ENCODE measurements at places on chromosomes 11 and 22. TPM values are rescaled to one million over a fixed set of nuclear protein-coding genes. Genes with fewer than 3 reads are reported as not detected.
A peak's percentile ranks its signal among the peaks of the same experiment; 100 is the strongest.

The TTLL12 gene
- polyA plus RNA-seq: 30.1 TPM

The ESAM gene
- polyA plus RNA-seq: not detected

DNA sequence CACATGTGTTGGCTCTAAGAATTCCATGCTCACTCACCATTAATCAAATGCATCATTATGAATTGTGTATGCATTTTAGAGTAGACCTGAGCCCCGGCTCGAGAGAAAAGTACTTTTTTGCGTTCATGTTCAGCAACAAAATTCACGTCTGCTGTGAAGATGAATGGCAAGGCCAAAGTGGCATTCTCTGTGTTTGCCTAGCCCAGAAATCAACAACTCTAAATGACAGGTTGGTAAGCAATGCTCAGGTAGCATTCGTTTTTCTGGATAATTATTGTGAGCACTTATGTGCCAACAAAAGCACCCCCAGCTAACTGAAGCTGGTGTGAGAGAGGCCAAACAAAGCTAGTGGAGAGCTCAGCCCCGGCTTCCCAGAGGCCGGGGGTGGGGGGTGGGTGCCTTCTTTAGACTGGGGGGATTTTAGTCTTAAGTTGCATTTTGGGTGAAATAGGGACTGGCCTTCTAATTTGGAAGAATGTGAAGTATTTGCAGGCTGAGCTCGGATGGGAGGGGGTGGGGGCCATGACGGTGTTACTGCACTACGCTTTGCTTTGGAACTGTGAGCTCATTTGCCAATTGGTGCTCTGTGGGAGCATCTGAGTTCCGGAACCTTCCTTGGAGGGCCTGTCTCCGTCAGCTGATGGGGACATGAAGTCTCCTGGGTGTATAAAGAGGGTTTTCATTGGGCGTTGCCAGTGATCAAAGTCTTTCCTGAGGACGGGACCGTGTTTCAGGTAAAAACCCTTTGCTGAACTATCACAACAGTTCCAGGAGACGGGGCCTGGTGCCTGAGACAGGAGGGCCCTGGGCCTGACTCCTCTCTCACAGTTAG is 29.0 kb upstream of the ALX4 start:
- no peak overlapping the region for H3K27ac ChIP-seq
- no peak for DNase-seq
- H3K4me1 ChIP-seq: no peaks in the 10 kb centered on the region
- no peak overlapping the region for H3K4me3 ChIP-seq

DNA sequence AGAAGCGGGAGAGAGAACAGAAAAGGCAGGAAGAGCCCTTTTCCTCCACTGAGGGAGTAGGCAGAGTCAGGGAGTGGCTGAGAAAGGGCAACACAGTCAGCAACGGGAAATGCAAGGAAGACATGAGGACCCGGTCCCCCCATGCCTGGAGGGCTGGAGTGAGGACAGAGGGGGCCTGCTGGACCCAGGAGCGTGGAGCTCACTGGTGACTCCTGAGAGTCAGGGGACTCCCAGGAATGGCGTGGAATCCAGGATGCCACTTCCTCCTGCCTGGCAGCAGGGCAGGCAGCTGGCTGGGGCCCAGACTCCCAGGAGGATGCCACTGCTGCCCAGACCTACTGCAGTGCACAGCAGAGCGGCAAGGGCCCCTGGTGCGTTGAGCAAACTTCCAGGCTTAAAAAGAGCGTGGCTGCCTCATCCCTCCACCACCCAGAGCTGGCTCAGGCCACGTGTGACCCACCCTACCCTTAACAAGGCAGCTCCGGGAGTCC is 11.3 kb downstream of the C11orf21 start:
- H3K36me3 ChIP-seq: no peaks in the 10 kb centered on the region
- no peaks in the 10 kb centered on the region for H3K27me3 ChIP-seq
- DNase-seq: no peak
- H3K4me1 ChIP-seq: peaks cover 13% of the 10 kb centered on the region

GRCh38 chr11:112345706-112346105 is 85.0 kb upstream of the PLET1 start:
- no peaks in the 10 kb centered on the region for H3K27me3 ChIP-seq
- H3K4me3 ChIP-seq: no peak overlapping the region
- no peak for DNase-seq
- no peaks in the 10 kb centered on the region for H3K4me1 ChIP-seq
- H3K36me3 ChIP-seq: no peaks in the 10 kb centered on the region

- no peaks in the 10 kb centered on the region for H3K4me1 ChIP-seq
- H3K4me3 ChIP-seq: no peak overlapping the region
- H3K27ac ChIP-seq: no peak overlapping the region
- H3K36me3 ChIP-seq: no peaks in the 10 kb centered on the region
- DNase-seq: no peak
- no peaks in the 10 kb centered on the region for H3K27me3 ChIP-seq
Measured at GRCh38 chr11:131690362-131690761, 319.9 kb downstream of the NTM start.

DNA sequence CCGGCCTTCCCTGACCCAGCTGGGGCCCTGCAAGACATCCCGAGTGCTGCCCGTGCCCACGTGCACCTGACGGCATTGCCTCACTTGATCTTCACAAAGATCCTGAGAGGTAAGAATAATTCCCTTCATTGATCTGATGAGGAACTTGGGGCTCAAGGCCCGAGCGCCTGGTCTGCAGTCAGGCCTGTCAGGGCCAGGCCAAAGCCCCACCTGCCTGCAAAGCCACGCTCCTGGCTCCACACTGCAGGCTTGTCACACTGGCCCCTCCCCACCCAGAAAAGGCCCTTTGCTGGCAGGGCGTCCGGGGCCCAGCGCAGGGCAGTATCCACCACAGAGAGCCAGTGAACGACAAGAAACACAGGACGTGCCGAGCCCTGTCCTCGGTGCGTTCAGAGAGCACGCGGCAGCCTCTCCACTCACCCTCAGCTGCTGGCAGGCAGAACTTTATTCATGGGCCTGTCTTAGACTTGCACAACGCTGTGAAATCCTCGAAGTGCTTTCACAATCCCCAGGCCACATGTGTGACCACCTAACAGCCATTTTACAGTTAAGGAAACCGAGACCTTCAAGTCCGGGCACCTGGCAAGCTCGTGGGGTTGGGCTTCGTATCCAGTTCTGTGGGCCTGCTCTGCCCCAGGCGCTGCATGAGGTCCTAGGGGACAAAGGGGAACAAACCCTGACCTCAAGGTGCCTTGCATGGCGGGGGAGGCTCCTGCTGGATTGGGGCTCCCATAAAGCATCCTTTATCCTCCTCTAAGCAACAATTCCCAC is 14.8 kb downstream of the KIAA0930 start:
- H3K27me3 ChIP-seq: no peaks in the 10 kb centered on the region
- no peak for DNase-seq
- H3K36me3 ChIP-seq: no peaks in the 10 kb centered on the region
- H3K4me1 ChIP-seq: no peaks in the 10 kb centered on the region

DNA sequence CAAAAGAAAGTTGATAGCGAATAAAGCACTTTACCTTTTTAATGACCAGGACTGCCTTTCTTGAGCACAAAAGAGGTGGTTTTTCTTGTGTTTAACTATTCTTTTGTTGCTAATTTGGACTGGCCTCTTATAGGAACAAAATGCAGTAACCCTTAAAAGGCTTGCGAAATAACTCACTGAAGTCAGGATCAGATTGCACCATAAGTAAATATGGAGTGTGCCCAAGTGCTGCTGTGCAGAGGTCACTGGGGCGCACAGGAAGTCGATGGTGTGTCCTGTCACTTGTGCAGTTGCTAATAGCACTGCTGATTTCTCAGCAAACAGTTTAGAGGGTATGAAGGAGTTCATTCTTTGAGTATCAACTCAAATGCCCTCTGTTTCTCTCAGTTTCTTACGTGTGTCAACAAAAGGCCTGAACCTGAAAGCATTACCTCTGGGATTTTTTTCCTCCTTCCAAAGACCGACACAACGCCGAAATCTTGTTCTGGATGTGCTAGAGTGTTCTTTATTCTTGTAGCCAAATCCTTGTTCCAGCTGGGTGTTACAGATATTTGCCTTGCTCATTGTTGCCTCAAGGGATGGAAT is 71.3 kb downstream of the ATXN10 start:
- DNase-seq: no peak
- H3K4me3 ChIP-seq: no peak overlapping the region
- no peaks in the 10 kb centered on the region for H3K27me3 ChIP-seq
- no peaks in the 10 kb centered on the region for H3K4me1 ChIP-seq
- H3K36me3 ChIP-seq: peaks cover 24% of the 10 kb centered on the region
- H3K27ac ChIP-seq: no peak overlapping the region

DNA sequence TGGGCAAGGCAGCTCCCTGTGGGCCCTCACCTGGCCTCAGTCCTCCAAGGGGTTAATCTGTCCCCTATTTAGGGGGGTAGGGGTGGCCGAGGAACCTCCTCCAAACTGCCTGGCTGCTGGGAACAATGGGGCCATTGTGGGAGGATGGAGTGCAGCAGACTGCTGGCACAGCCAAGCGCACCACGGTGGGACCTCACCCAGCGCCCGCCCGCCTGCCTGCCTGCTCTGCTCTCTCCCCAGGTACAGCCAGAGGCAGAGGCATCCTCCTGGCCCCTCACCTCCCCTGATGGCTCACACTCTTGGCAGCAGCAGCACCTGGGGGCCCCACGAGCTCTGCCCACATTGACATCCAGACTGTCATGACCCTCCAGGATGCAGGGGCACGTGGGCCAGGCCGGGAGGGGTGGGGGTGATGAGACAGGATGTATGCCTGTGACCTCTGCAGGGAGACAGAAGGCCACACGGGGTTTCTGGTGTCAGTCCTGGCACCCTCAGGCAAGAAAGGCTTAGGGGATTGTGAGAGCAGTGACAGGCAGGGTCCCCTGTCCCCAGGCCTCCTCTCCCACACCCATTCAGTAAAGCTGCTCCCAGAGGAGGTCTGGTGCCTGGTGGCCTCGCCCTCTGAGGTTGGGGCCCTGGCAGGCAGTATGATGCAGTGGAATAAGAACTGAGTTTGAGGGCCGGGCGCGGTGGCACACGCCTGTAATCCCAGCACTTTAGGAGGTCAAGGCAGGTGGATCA is 11.4 kb downstream of the BCL9L start:
- H3K36me3 ChIP-seq: peaks cover 7% of the 10 kb centered on the region
- DNase-seq: peak; percentile 80
- peak overlapping the region; percentile 85 for H3K27ac ChIP-seq
- no peaks in the 10 kb centered on the region for H3K27me3 ChIP-seq
- H3K4me3 ChIP-seq: peak overlapping the region; percentile 78

DNA sequence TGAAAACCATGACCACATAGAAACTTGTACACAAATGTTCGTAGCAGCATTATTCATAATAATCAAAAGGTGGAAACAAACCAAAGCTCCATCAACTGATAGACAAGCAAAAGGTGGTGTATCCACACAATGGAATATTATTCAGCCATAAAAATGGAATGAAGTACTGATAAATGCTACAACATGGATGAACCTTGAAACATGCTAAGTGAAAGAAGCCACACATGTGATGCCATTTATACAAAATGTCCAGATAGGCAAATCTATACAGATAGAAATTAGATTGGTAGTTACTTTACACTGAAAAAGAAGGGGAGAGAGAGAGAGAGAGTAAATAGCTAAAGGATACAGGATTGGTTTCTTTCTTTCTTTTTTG is 27.7 kb downstream of the MAPK1 start:
- peaks cover 34% of the 10 kb centered on the region for H3K4me1 ChIP-seq
- no peak overlapping the region for H3K4me3 ChIP-seq
- H3K27ac ChIP-seq: no peak overlapping the region
- H3K27me3 ChIP-seq: no peaks in the 10 kb centered on the region
- H3K36me3 ChIP-seq: no peaks in the 10 kb centered on the region

DNA sequence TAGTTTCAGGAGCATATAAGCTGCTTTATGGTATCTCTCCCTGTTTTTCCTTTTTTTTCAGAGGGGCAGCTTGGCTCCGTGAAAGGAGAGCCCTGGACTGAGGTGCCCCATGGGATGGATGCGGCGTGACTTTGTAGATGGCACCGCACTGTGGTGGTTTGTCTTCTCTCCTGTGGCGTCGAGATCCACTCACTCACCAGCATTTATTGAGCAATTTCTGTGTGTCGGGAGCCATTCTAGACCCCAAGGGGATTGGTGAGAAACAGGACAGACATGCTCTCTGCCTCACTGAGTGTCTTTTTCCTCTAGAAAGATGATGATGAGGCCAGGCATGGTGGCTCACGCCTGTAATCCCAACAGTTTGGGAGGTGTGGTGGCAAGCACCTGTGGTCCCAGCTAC is 55.9 kb upstream of the PHF21B start:
- H3K27me3 ChIP-seq: no peaks in the 10 kb centered on the region
- H3K27ac ChIP-seq: no peak overlapping the region
- no peaks in the 10 kb centered on the region for H3K36me3 ChIP-seq
- no peaks in the 10 kb centered on the region for H3K4me1 ChIP-seq
- DNase-seq: no peak

- DNase-seq: no peak
- H3K27me3 ChIP-seq: no peaks in the 10 kb centered on the region
- H3K4me1 ChIP-seq: peaks cover 4% of the 10 kb centered on the region
- no peaks in the 10 kb centered on the region for H3K36me3 ChIP-seq
Measured at GRCh38 chr22:26629988-26630761, 8.4 kb downstream of the CRYBA4 start.

DNA sequence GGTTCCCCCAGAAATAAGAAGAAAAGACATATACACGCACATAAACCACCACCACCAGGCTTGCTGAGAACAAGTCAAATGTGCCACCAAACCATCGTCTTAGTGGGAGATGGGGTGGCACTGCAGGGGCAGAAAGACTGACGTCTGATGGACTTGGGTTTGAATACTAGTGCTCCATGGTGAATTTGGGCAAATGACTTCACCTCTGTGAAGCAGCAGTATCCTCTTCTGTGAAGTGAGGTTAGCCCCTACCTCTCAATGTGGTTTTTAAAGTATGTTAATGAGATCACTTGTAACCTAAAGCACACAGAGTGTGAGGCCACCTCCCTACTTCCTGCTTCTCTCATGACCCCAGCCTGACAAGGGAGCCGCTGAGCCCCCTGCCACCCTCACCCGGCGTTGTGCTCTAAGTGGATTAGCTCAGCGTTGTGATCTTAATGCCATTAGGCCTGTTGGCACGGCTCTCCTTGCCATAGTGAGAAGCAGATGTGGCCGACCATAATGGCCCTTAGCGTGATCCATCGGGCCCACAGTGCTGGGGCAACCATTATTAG is 14.4 kb downstream of the ZBTB16 start:
- no peak overlapping the region for H3K4me3 ChIP-seq
- H3K27ac ChIP-seq: peak overlapping the region; percentile 34
- H3K4me1 ChIP-seq: peaks cover 45% of the 10 kb centered on the region

DNA sequence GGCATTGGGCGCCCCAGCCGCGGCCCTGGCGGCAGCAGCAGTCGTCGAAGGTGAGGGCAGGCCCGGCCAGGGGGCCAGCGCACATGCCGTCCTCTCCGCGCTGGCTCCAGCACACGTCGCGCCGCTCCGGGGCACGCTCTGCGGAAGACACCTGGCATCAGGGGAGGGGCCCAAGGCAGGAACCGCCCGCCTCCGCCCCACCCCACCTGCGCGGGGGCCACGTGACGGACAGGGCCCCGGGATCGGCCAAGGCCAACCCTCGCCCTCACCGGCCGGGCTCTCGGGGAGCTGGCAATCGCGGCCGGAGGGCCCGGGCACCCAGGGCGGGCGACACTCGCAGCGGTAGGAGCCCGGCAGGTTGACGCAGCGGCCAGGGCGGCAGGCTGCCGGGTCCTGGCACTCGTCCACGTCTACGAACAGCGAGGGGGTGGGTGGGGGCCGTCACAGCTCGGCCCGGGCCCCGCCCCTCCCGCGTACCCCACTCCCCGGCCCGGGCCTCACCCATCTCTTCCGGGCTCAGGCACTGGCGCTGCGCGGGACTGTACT is 14.9 kb downstream of the SCYL1 start:
- H3K4me1 ChIP-seq: peaks cover 10% of the 10 kb centered on the region
- H3K36me3 ChIP-seq: no peaks in the 10 kb centered on the region
- DNase-seq: no peak
- H3K4me3 ChIP-seq: peak overlapping the region; percentile 74

All from CD8-positive, alpha-beta memory T cell (primary cell).